Activated CD4-positive, alpha-beta T cell treated with anti-CD3 and anti-CD28 coated beads, Interleukin-2, amount 50 U/mL, for 1 hour (primary cell): ENCODE measurements at places on chromosomes 6 and 20.
A peak's percentile ranks its signal among the peaks of the same experiment; 100 is the strongest.

- DNase-seq = no peak
These were observed 157.7 kb downstream of the GJA1 start for GRCh38 chr6:121593011-121593641.

DNA sequence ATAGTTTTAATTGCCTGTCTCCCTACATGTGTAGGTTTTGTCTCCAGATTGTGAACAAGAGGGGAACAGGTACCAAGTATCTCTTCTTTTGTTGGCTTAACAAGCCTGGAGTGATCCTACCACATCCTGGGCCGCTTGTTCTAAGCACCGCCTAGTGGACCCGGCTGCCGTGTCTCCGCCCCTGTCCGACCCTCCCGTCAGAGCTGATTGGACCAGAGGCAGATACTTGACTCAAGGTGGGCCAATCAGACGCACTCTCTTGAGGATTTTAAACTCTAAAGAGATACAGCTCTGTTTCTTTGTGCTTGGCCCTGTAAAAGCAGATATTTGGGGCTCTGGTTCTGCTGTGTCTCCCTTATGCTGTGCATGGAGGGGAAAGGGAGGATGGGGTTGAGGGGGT, 68.2 kb downstream of the PRDM1 start:
- DNase-seq = no peak

DNA sequence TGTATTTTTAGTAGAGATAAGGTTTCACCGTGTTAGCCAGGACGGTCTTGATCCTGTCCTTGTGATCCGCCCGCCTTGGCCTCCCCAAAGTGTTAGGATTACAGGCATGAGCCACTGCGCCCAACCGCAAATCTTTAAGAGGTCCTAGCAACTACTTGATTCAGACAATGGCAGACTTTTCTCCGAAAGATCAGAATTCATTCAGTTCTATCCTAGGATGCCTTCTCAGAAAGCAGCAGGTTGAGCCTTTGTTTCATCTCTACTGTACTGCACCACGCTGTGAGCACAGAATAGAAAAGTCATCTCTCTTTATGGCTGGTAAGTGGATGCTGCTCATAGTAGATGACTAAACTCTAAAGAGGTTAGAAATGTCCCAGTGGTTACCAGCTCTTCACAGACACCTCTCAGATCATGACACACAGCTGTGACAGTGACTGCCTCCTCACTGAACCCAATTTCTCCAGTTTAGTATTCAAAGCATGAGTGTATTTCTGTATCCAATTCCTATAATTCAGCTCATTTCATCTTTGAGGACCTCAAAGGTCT, 6.0 kb upstream of the HSF2 start:
- no peak for DNase-seq

- no peak for DNase-seq
These were observed 250.8 kb downstream of the SMOC2 start for GRCh38 chr6:168691774-168692173.

GRCh38 chr20:64086801-64087200, 2.6 kb upstream of the LKAAEAR1 start:
- no peak for DNase-seq

DNA sequence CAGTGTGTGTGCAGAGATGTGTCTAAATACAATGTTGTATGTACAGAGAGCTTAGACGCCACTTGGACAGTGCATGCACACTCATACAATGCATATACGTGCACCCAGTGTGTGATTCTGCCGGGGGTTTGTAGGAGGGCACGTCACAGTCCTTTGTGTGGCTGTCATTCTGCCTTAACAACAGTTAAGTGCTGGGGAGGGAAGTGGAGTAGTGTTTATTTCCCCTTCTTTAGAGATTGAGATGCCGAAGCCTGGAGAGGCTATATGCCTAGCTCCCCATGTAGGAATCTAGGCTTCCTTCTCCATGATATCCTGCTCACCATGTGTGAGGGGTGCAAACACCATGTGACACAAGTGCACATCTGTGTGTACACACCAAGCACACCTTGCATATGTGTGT, 38.2 kb downstream of the MDFI start:
- no peak for DNase-seq

DNA sequence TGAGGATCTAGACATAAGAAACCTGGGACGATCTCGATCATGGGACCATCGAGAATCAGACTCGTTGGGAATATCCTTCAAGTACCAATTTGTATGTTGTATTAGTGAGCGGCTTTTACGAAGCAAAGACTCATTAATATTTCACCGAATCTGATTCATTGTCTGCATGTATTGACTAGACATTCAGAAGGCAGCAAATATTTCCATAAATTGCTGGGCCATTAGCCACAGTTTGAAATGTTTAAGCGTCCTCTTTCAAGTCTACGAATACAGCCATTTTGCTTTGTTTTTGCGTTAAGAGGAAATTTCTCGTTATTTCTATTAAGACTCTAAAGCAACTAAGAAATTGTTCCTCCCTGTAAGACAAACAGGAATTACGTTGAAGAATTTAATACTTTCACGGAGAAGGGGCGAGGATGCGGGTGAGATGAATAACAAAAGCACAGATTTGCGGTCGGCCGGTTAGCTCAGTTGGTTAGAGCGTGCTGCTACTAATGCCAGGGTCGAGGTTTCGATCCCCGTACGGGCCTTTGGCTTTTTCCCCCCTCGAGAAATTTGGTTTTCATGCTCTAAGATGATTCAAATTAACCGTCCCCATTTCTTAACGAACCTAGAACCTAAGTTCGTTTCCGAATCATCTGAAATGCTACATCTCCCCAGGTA, 18.5 kb downstream of the POM121L2 start:
- no peak for DNase-seq

DNA sequence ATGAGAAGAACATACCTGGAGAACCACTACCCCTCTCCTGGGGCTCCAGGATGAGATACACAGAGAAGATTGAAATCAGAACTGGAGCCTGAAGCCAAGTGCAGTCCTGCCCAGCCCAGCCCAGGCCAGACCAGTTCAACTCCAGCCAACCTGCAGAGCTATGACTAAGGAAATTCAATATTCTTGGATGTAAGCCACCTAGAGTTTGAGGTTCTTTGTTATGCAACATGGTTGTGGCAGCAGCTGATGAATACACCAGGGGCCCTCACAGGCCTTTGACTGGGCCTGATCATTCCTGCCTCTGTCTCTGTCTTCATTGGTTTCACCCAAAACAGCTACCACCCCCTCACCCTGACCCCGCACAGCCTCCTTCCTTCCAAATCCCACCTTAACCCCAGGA, 167.8 kb downstream of the LRFN2 start:
- no peak for DNase-seq

GRCh38 chr6:18326980-18327379, 60.2 kb upstream of the RNF144B start:
- no peak for DNase-seq

DNA sequence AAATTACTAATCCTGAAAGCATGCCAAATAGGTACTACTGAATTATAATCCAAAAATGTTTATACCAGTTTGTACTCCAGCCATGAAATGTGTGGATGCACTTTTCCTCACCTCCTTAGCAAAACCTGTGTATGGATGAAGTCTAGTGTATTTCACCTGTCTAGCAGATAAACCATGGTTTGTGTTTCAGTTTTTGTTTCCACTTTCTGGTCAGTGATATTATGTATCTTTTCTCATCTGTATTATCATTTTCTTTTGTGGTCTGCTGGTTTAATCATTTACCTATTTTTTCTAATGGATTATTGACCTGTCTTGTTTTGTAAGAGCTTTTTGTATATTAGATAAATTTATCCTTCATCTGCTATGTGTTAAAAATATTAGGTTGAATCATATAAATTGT, 41.0 kb upstream of the TMEM217 start:
- no peak for DNase-seq

GRCh38 chr6:113560908-113561307, 296.2 kb upstream of the MARCKS start:
- DNase-seq = no peak

- DNase-seq = no peak
These were observed 553.4 kb upstream of the EPHA7 start for GRCh38 chr6:93972791-93973190.

- DNase-seq = no peak
These were observed 170.2 kb downstream of the ZDHHC14 start for GRCh38 chr6:157551041-157551832.

GRCh38 chr6:109073344-109074132, 21.1 kb downstream of the SESN1 start:
- DNase-seq = peak; percentile 34
